ENCODE measurements at places on chromosomes 12 and 14. TPM values are rescaled to one million over a fixed set of nuclear protein-coding genes. Genes with fewer than 3 reads are reported as not detected.

DNA sequence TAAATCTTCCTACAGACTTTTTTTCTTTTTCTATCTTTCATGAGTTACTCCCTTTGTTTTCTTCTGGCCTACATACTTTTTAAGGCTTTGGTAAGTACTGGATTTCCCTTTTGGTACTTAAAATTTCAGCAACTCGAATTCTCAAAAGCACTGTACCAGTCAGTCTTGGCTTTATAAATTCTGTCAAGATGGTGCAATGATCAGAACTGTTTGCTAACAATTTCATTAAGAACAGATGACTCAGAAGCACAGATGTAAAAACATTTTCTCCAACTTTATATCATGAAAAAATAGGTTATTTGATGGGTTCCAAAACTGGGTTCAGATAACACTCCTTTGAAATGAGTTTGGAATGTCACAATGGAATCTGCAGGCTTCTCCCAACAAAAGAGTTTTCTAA is 1961.8 kb upstream of the FLRT2 start:
- DNase-seq = no peak
- no peaks in the 10 kb centered on the region for H3K27me3 ChIP-seq
- H3K27ac ChIP-seq = no peak overlapping the region
- no peaks in the 10 kb centered on the region for H3K36me3 ChIP-seq

Gene NPAS3
- total RNA-seq = 0.17 TPM

DNA sequence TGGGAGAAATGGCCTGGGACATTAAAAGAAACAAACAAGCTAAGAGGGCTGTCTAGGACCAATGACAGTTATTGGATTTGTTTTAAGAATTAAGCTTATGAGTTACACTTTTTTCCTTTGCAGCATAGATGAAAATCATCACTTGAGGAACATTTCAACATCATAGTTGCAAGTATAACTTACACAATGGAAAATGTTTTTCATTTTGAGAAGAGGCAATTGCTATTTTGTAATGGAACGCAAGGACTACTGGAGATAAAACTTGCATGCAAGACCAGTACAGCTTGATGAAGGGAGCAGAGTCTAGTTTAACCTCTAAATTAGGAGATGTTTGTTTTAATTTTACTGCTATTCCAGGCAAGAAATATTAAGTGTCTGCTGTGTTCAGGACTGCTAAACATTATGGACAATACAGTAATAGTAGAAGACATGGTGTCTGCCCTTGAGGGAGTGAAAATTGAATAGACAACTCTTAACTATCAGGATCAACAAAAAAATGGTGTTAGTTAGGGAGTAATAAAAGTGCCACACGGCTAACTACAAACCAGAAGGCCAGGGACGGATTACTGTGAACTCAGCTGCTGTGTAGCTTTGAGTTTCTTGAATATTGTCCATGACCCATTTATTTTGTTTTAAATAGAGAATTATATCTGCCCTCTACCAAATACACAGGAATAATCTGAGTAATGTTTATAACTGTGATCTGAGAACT is 374.5 kb downstream of the RAD51B start:
- no peak overlapping the region for H3K4me3 ChIP-seq
- H3K27ac ChIP-seq = no peak overlapping the region
- no peak for DNase-seq
- H3K36me3 ChIP-seq = no peaks in the 10 kb centered on the region

Gene HSPB8
- 4.7 TPM for total RNA-seq

Measured in GM23338 (cell line).